Activated naive CD4-positive, alpha-beta T cell treated with anti-CD3 and anti-CD28 coated beads, Interleukin-2, amount 50 U/mL, for 72 hours (primary cell): ENCODE measurements at places on chromosomes 3 and 15.

- DNase-seq, result no peak
These were observed 75.9 kb downstream of the KLF13 start for GRCh38 chr15:31402511-31403056.

DNA sequence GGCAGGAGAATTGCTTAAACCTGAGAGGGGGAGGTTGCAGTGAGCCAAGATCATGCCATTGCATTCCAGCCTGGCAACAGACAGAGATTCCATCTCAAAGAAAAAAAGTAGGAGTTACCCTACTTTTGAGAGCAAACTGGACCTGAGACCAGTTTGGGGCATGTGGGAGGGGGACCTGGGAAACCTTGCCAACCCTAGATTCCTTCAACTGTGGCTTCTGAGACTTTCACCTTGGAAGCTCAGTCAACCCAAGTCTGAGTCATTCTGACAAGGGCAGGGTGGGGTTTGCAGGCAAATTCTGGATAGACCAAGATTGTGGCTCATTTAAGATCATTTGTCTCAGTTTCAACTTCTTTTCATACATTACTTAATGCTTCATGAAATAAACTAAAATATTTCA, 23.8 kb upstream of the SIAH2 start:
- DNase-seq, result no peak

GRCh38 chr3:153210660-153211059, 48.6 kb downstream of the RAP2B start:
- DNase-seq, result no peak

GRCh38 chr15:62453981-62454380, 288.9 kb upstream of the C2CD4B start:
- DNase-seq, result no peak

GRCh38 chr3:186220911-186221645, 112.2 kb upstream of the ETV5 start:
- DNase-seq, result no peak
